CD4-positive, CD25-positive, alpha-beta regulatory T cell (primary cell): ENCODE measurements at places on chromosomes 12 and 14.
A peak's percentile ranks its signal among the peaks of the same experiment; 100 is the strongest.

DNA sequence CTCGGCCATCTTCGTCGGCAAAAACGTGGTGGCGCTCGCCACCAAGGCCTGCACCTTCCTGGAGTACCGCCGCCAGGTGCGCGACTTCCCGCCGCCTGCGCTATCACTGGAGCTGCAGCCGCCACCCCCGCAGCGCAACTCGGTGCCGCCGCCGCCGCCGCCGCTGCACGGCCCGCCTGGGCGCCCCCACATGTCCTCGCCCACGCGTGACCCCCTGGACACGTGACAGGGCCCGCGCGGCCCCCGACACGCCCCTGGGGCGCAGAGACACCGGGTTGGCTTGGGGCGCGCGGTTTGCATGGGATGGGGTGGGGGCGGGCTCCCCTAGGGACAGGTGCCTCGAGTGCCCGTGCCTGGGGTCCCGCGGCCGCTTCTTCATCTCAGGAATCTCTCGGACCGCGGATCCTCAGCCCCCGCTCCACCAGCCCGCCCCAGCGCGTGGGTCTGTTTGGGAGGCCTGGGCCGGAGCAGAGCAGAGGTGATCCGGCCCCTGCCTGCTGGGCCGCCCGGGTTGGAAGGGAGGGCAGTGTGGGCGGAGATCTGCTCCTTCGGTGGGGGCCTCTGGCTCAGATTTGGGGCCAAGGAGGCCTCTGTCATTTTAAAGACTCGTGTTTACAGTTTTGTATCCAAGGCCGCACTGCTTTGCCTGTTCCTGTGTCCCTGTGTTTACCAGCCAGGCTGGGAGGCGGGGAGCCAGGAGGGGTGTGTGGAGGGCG is 3.3 kb downstream of the TMEM121 start:
- DNase-seq = peak; percentile 31

GRCh38 chr14:33068626-33069025 is 129.9 kb downstream of the NPAS3 start:
- no peak for DNase-seq

GRCh38 chr12:123512838-123513665 is 20.5 kb downstream of the RILPL1 start:
- DNase-seq = no peak

- no peak for DNase-seq
Observed at GRCh38 chr12:42020226-42020625, 124.4 kb downstream of the GXYLT1 start.

DNA sequence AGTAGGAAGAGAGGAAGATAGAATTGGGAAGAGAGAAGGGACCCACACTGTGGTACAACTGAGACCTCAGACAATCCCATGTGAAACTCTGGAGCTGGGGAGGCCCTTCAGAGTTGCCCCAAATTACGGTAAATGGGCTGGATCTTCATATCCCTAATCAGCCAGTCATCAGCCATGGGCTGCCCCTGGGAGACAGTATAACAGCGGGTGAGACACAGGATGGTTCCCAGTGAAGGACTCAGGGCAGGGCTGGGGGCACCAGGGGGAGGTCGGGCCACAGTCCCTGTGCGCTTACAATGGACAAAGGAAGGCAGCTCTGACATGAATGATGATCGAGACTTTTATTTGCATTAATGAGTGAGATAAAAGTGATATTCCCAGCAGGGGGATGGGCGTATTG is 74.2 kb upstream of the BDKRB2 start:
- DNase-seq = no peak

GRCh38 chr12:2959505-2960389 is 550 bp downstream of the TEAD4 start:
- peak; percentile 8 for DNase-seq
